ENCODE measurements at places on chromosomes 13 and 19. TPM values are rescaled to one million over a fixed set of nuclear protein-coding genes. Genes with fewer than 3 reads are reported as not detected.

MAP1S gene
- total RNA-seq, result 120 TPM

ZSCAN4 gene
- 0.09 TPM for total RNA-seq

ZNF229 gene
- total RNA-seq, result 1.8 TPM

PSG1 gene
- total RNA-seq, result not detected

KCTD12 gene
- total RNA-seq, result 8.0 TPM

AXL gene
- 27.0 TPM for total RNA-seq

CPB2 gene
- total RNA-seq, result not detected

PGLYRP2 gene
- total RNA-seq, result not detected

CASP14 gene
- not detected for total RNA-seq

KCNC3 gene
- 10.1 TPM for total RNA-seq

DNA sequence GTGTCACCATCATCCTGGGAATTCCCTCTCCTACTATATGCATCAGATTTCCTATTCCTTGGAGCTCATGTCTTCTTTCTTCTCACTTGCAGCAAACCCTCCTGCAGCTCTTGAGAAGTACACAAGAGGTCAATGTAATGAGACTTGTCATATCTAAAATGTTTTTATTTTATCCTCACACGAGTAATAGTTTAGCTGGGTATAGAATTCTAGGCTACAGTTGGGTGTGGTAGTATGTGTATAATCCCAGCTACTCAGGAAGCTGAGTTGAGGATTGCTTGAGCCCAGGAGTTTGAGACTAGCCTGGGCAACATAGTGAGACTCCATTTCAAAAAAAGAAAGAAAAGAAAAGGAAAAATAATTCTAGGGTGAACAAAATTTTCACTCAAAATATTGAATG, 24.4 kb downstream of the EEF1AKMT1 start:
- no peak for DNase-seq

DNA sequence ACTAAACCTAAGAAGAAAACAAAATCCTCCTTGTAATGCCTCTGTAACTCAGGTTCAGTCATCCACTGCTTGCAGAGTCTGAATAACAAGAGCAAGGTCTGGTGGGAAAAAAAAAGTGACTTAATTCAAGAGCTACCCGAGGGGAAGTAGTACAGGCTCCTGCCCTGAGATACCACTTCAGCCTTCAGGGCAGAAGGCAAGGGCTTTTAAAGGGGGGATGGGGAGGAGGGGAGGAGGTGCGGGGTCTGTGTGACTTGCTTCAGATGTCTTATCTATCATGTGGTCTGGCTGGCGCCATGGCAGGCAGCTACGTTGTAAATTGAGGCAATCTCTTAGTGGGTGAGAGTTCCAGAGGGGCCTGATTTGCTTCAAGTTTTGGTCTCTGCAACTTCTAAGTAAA, 66.7 kb downstream of the LRRC63 start:
- DNase-seq, result peak; percentile 16

- no peak for DNase-seq
These were observed 6.9 kb downstream of the KIR3DL3 start for GRCh38 chr19:54731191-54731590.

GRCh38 chr13:99905224-99905623, 66.3 kb downstream of the ZIC5 start:
- no peak for DNase-seq

- no peak for DNase-seq
These were observed 3.5 kb downstream of the LILRB5 start for GRCh38 chr19:54253331-54254194.

- DNase-seq, result peak; percentile 71
These were observed 19.2 kb downstream of the RCN3 start for GRCh38 chr19:49546825-49547565.

DNA sequence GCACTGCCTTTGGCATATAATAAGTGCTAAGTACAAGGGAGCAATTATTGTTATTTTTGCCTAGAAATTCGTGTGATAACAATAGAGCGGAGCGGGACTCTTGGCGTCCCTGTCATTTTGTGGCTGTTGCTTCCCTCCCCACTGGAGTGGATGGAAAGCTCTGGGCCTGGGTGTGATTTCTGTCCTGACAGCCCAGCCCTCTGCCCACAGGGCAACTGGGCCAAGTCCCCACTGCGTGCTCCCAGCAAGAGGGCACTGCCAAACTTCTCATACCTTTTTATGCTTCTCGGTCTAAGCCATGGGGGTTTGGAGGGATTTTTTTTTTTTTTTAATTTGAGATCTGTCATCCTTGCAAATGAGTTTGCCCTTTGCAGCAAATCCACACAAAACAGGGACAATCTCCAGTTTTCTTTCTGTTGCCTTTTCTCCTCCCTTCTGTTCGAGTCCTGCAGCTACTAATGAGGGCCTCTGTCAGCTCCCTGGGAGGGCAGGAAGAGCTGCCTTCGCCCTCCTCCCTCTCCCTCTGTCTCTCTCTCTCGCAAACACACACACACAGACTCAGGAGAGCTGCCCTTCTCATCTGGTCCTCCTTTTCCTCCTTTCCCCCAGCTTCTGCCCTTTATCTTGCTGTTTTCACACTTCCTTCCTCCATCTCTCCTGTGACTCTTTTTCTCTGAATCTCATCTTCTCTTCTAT, 103.9 kb downstream of the DNAJC15 start:
- no peak for DNase-seq

DNA sequence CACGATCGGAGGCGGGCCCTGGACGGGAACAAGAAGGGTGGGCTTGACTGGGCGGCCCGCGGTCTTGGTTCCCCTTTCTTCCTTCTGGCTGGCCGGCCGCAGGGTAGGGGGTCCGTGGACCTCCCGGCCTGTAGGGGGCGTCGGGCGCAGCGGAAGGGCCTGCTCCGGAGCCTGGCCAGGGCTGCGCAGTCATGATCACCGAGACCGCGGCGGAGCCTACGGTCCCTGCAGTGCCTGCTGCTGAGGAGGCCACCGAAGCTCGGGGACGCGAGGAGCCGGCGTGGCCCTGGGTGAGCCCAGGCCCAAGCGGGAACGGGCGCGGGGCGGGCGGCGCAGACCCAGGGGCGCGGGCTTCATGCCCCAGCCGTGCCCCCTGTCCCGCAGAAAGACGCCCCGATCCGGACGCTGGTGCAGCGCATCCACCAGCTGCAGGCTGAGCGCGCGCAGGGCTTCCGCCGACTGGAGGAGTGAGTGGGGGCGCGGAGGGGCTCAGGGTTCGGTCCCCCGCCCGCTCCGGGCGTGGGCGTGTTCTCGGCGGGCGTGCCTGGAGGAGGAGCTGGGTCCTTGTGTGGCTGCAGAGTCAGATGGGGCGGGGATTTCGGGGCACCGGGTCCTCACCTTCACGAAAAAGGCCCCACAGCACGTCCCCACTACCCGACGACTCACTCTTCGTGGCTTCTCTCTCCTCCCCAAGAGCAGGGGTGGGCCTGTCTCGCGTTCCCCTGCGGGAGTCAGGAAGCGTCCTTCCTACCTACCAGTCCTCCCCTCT, at the start of gene REX1BD:
TSS of gene REX1BD (plus strand) at position 188 of the 769 bp plus-strand sequence. CDS start at position 192, 4 bp downstream.
- DNase-seq, result peak; percentile 87

- peak; percentile 28 for DNase-seq
These were observed 154.2 kb upstream of the MAB21L1 start for GRCh38 chr13:35630551-35631275.

DNA sequence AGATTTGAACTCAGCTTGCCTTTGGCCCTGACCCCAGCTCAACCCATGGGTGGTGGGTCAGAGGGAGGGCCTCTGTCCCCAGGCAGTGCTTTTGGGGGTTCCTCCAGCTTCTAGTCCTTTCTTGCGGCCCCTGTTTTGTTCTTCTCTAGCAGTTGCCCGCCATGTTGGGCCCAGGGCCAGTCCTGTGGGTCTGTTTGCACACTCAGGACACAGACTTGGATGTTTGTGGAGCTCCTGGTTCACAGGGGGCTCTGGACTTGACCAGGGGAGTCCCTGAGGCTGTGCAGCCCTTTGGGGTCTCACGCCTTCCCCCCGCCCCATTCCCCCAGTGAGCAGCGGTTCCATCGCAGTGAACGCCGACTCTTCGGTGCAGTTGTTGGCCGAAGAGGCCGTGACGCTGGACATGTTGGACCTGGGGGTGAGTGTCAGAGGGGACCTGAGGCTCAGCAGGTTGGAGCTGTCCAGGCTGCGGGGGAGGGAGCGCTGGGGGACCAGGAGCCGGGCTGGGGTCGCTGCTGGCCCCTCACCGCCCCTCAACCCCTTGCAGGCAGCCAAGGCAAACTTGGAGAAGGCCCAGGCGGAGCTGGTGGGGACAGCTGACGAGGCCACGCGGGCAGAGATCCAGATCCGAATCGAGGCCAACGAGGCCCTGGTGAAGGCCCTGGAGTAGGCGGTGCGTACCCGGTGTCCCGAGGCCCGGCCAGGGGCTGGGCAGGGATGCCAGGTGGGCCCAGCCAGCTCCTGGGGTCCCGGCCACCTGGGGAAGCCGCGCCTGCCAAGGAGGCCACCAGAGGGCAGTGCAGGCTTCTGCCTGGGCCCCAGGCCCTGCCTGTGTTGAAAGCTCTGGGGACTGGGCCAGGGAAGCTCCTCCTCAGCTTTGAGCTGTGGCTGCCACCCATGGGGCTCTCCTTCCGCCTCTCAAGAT, 2.5 kb downstream of the ATP5F1D start:
- peak; percentile 93 for DNase-seq

DNA sequence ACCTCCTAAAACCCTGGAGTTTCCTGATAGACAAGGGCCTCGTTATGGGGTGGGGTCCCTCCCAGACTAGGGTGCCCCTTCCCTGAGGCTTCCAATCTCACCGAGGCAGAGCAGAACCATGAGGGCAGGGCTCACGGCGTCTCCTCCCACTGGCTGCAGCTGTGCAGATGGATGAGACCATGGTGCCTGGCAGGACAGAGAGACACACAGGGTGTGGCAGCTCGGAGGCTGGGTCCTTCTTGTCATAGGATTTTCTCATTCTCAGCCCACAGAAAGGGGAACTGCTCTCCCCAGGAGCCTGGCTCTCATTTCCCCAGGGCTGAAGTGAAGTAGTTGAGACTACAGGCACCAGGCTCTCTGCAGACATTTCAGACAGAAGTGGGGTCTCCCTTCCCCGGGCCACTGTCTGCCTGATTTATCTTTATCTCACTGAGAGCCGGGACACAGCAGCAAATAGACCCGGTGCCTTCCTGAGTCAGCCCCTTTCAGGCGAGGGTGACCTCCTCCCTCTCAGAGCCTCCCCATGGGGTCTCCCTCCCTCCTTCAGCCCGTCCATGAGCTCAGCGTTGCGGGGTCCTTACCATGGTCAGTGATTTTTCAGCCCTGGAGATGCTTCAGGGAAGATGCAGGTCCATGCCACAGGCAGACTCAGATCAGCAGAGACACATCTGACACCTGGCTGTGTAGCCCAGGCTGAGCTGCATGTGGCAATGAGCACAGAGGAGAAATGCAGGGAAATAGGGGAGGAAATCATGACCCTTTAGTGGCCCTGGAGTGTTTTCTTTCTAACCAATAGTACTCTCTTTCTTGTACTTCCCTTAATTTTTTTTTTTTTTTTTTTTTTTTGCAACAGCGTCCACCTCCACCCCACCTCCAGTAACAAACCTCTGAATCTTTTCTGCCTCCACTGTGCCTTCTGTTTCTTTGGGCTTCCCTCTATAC, at the start of gene LILRA5:
TSS of gene LILRA5 (minus strand) at position 731 of the 942 bp plus-strand sequence. CDS start at position 584, 147 bp downstream.
- no peak for DNase-seq

DNA sequence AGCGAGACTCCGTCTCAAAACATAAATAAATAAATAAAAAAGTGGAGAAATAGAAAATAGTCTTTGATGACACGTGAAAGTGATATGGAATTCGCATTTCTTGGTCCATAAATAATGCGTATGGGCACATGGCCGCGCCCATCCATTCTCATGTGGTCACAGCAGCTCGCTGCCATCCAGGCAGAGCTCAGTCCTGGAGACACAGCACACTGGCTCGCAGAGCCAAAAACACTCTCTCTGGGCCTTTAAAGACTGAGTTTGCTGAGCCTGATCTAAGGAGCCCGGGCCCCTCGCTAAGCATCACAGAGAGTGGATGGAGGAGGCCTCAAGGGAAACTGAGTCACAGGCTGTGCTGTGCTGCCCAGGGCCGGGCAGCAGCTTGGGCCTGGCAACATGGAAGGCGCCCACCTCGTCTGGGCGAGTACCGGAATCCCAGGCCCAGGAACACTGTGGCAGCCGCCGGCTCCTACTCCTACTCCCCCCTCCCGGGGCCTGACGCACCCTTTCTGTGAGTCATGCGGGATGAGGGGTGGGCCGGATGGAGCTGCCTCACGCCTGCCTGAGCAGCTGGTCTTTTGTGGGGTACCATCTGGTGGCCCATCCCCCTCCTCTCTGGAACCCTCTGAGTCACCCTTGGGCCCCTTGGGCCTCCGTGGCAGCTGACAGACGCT, 28.9 kb upstream of the CACTIN start:
- DNase-seq, result no peak

GRCh38 chr13:114118511-114119123, 13.8 kb downstream of the RASA3 start:
- DNase-seq, result no peak

GRCh38 chr13:79423801-79424642, 18.0 kb upstream of the RBM26 start:
- no peak for DNase-seq

GRCh38 chr13:111401755-111402154, 81.3 kb downstream of the TEX29 start:
- no peak for DNase-seq

DNA sequence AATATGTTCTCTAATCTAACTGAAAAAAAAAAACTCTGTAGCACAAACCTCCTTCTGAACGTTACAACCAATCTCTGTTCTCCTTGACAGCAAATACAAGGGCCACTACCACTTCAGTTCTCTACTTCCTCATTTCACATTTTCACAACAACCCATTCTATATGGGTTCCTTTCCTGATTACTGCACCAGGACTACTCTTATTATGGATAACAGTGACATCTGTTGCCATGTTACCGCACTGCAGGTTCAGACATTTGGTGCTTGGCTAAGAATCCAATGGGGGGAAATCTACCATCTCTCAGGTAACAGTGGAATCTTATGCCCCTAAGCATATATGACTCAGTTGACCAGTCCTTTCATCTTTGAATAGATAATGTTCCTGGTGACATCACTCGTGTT, 11.6 kb upstream of the FPR3 start:
- DNase-seq, result peak; percentile 25

GRCh38 chr19:21519488-21519887, 14.1 kb downstream of the ZNF429 start:
- no peak for DNase-seq

- DNase-seq, result no peak
These were observed 162.0 kb downstream of the TM9SF2 start for GRCh38 chr13:99663185-99663825.

- DNase-seq, result no peak
These were observed 584.6 kb downstream of the GPC6 start for GRCh38 chr13:93811071-93811737.

- DNase-seq, result no peak
These were observed 1761.8 kb downstream of the SLITRK5 start for GRCh38 chr13:89432997-89433396.

DNA sequence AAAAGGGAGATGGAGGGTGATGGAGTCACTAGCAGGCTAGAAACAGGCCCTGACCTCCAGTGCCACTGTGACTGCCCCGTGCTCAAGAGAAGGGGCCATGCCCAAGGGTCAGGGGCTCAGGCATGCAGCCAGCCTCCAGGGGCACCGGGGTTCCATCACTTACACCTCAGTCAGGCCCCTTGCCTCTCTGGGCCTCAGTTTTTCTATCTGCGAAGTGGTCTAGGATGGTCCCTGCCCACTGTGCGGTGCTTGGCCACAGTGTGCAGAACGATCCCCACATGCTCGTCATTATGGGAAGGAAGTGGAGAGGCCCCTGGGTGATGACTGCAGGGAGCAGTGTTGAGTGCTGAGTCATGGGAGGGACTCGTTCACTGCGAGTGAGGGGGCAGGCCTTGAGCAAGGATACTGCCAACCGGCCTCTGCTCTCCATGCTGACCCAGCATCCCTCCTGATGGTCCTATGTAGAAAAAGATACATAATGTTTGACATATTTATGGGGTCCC, 23.1 kb downstream of the TMED1 start:
- DNase-seq, result no peak

Measured in WTC11 (cell line).